ENCODE measurements at places on chromosomes 12 and 14.

- peak; percentile 15 for DNase-seq
These were observed 58.9 kb upstream of the TMTC2 start for GRCh38 chr12:82627799-82628198.

GRCh38 chr14:68687746-68688145 is 105.1 kb downstream of the ZFP36L1 start:
- no peak for DNase-seq

- DNase-seq = no peak
These were observed 204.0 kb upstream of the FOXN3 start for GRCh38 chr14:89621009-89621421.

GRCh38 chr12:111757361-111758119 is 9.2 kb upstream of the ALDH2 start:
- no peak for DNase-seq

DNA sequence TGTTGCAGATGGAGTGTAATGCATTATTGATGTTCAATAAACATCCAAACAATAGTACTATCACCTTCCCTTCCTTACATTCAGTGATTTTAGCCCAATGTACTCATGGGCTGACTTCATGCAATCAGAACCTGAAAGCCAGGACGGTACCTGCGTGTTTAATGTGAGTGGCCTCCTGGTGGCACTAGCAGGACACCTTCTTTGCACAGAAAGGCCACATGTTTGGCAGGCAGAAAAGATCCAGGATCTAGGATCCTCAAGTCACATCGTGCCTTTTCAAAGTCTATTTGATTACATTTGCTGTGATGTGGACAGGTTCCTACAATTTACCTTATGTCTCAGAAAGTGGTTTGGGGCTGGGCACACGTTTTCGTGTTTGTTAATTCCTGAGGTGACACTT is 82.9 kb downstream of the NEDD1 start:
- no peak for DNase-seq

- DNase-seq = peak; percentile 26
These were observed at the start of gene RTN1 for GRCh38 chr14:59870277-59871165. Gene RTN1 (minus strand): TSS chr14:59870776. CDS start chr14:59870630, 146 bp downstream.

GRCh38 chr14:87000081-87000480 is 992.9 kb downstream of the GALC start:
- no peak for DNase-seq

All from NCI-H2227 treated with DMSO at 0.1 percent for 48 hours (cell line).